Inflammatory macrophage (primary cell): ENCODE measurements at places on chromosomes 5 and 9.

GRCh38 chr5:128770907-128771306 is 194.4 kb upstream of the SLC27A6 start:
- DNase-seq = no peak

DNA sequence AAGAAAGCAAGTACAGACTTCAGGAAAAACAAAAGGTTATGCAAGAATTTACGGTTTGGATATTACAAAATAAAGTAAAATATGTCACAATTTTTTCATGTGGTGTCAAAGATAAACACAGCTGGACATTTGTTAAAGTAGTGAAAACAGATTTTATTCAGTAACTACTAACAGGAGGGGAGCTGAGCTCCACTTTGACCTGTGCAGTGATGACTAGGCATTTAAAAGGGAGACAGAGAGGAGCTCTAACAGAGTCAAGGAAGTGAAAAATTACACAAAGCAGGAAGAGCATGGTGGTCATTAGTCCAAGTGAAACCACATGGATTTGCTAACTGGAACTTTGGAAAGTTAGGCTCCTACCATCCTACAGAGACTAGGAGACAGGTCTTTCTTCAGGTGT is 263.6 kb upstream of the PCSK5 start:
- DNase-seq = peak; percentile 48

DNA sequence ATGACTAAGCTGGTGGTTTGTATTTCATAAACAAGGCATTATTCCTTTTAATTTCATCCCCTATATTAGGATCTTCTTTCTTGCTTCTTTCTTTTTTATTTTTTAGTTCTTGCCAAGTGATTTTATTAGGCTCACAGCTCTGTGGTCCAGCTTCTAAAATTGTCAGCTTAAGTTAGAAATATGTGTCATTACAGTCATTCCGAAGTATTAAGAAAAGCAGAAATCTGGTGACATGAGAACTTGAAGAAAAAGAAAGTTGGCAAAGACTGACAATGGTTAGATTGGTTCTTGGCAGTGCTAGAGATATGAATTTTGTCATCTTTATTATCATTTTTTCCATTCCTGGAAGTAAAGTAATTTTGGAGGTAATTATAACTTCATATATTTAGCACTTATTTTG is 166.5 kb upstream of the PRR16 start:
- DNase-seq = no peak

DNA sequence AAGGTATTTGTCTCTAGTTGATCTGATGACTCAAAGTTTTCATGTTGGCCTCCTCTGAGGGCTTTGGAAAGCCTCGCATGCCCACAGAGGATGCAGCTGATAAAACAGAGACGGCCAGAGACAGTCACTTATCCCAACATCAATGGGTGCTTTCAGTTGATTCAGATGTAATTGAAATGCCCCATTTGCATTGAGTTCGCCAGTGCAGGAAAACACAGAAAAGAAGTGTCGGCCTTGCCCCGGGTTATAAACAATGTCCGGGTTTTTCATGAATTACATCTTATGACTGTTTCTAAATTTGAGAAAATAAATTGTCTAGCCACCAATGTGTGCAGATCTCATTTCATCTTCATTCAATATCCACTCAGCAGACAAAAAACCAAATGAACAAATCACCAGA is 42.2 kb upstream of the ICE1 start:
- no peak for DNase-seq

DNA sequence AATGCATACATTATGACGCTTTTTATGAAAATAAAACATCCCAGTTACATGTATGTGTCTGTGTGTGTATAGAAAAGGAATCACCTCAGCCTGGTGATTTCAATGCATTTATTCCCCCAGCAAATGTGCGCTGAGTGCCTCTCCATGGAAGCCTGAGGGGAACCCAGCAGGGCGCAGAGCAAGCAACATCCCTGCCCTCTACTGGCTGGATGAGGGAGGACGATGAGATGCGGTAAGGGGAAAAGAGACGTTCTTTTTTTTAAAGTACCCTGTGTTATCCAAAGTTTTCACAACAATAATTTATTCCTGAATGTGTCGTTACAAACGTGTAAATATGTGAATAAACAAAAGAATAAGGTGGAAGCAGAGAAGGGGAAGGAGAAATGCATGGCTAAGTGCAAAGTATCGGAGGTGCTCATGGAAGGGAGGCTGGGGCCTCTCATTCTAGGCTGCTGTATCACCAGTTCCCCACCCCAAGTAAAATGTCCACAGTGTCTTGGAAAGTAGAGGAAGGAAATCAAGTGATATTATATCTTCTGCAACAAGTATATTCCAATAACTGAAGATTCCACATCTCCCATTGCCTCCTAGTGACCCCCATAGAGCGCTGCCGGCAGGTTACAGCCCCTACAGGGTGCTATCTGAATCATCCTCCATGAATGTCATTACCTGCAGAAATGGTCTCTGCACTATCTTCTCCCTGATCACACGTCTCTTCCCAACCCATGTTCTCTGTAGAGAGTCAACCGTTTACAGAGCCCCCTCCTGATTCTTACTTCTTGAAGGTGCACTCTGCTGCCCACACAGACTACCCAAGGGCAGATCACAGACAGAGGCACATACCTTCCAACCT is 13.0 kb upstream of the ABLIM3 start:
- DNase-seq = peak; percentile 34

- no peak for DNase-seq
These were observed 7.3 kb downstream of the PDGFRB start for GRCh38 chr5:150148117-150148927.

GRCh38 chr5:4984461-4984860 is 155.7 kb upstream of the ADAMTS16 start:
- DNase-seq = no peak

DNA sequence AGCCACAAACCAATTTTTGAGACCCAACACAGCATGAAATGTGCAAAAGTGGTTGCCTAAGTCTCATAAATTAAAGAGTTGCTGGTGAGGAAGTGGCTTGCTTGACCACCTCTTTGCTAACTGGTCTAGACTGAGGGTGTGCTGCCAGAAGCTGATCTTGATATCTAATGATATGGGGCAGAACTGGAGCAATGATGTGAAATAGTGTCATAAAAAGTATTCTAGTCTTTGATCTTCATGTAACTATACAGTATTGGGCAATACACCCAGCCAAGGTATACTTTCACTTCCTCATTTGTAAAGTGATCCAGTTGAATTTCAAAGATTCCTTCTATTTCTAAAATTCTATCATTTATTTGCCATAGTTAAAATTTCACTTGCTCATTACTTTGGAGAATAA is 5.9 kb upstream of the YTHDC2 start:
- DNase-seq = no peak

DNA sequence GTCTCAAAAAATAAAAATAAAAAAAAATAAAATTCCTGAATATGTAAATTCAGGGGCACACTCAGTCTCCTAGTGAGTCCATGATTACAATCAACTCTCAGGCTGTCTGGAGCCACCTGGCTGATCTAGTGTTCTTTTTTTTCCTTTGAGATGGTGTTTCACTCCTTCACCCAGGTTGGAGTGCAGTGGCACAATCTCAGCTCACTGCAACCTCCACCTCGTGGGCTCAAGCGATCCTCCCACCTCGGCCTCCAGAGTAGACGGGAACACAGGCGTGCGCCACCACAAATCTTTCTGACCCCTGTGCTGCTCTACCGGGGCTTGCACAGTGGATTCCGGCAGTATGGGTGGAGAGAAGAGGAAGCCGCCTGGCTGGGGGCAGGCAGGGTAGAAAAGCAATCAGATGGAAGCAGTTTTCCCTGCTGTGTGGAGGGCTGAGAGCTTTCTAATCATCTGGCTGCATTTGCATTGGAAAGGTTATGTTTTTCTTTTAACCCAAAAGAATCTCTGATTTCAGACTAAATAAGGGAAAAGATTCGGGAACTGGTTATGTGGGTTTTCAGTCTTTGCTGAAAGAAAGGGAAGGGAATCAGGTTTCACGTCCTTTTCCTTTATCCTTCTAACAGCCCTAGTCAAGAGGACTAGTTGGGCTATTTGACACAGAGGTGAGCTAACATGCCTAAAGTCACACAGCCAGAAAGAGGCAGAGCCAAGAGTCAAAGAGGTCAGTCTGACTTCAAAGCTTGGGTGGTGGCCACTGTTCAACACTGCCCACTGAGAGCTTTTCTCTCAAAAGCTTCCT is 26.3 kb upstream of the CORO2A start:
- DNase-seq = no peak

GRCh38 chr9:98037357-98037756 is 19.2 kb upstream of the NANS start:
- DNase-seq = peak; percentile 86

DNA sequence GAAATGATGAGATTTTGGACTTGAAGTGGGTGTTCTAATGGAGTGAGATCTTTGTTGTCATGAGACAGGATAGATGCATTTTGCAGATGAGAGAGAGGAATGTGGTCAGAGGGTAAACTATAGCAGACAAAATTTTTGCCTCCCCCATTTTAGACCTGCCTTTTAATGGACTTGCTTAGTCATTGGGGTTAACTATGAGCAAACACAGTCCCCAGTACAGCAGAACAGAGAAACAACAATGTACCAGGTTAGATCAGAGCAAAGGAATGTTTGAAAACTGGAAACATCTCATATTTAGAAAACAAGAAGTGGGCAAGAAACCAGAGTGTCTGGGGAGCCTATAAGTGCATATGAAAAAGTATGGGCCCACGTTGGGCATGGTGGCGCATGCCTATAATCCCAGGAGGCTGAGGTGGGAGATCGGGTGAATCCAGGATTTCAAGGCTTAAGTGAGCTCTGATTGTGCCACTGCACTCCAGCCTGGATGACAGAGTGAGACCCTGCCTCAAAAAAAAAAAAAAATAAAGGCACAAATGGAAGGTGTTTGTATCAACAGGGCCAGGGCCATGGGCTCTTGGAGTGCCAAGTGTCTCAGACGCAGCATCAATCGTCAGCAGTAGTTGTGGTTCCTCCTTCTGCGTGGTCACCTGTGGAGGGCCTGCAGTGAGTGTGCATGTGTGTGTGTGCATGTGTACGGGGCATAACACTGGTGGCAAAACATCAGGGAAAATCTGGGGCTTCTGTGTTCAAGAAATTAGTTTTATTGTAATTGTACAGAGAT is 214.4 kb upstream of the S1PR3 start:
- DNase-seq = no peak

DNA sequence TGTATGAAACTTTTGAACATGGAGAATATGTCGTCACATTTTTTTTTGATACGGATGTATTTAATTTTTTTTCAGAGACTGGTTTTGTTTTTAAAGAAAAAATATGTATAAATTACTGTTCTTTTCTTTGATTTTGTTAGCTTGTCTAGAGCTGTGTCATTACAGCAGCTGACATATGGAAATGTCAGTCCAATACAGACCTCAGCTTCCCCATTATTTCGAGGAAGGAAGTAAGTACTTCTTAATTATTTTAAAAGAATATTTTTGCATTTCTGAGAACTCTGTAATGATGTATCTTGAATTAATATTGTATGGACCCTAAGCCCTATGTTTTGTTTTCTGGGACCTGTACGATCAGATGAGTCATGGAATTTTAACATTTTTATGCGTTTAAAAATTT is 7.6 kb downstream of the TENT2 start:
- DNase-seq = peak; percentile 78

- DNase-seq = no peak
These were observed 2227.5 kb upstream of the C9orf72 start for GRCh38 chr9:29800821-29801220.

- no peak for DNase-seq
These were observed 41.1 kb downstream of the XRCC4 start for GRCh38 chr5:83118471-83118870.

- DNase-seq = no peak
These were observed 965 bp downstream of the CLTA start for GRCh38 chr9:36191686-36192085.

- no peak for DNase-seq
These were observed 38.2 kb upstream of the BTNL3 start for GRCh38 chr5:180950291-180950949.

- no peak for DNase-seq
These were observed 126.0 kb upstream of the TMEM161B start for GRCh38 chr5:88394536-88395175.

DNA sequence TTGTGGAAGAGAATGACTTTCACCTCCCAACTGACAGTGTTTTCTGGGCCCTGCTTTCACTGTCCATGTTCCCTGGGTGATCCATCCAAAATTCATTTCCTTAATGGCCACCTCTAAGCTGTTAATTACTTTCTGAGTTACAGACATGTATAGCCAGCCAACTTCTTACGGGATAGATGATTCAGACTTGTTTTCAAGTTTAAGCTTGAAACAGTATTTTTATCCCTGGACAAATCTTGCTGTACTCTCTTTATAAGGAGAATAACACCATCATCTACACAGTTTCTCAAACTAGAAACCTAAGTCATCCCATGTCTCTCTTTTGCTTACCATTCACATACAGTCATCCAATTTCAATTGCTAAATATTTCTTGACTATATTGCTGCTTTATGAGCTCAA is 6.9 kb downstream of the FAM174A start:
- DNase-seq = no peak

- no peak for DNase-seq
These were observed 125.3 kb downstream of the DPYSL3 start for GRCh38 chr5:147384346-147385193.

GRCh38 chr5:68252673-68253623 is 37.4 kb downstream of the PIK3R1 start:
- peak; percentile 67 for DNase-seq

DNA sequence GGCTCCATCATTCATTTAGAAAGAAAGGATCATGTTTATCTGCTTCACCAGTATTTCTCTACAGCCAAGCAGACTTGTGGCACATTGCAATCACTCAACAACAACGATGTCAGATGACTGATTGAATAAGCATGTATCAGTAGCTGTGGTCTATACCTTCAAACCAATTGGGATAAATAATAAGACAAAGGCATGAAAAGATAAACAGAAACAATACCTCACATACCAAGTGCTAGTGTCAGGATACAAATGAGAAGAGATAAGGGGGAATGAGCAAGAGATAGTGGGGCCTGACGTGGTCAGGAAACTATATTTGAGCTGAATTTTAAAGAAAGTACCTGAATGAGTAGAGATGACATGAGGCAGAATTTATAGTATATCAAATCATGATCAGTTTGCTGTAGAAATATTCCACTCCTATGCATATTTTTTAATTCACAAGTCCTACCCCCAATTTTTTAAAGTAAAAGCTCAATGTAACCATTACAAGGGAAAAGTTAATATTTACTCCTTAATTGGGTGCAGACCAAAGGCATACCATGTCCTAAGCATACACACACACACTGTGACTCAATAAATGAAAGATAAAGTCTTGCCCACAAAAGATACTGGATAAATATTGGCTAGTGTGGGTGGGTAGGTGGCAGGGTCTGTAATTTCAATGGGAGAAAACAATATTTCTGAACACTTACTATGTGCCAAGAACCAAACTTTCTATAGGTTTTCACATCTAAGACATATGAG is 284.5 kb downstream of the SPOCK1 start:
- no peak for DNase-seq

DNA sequence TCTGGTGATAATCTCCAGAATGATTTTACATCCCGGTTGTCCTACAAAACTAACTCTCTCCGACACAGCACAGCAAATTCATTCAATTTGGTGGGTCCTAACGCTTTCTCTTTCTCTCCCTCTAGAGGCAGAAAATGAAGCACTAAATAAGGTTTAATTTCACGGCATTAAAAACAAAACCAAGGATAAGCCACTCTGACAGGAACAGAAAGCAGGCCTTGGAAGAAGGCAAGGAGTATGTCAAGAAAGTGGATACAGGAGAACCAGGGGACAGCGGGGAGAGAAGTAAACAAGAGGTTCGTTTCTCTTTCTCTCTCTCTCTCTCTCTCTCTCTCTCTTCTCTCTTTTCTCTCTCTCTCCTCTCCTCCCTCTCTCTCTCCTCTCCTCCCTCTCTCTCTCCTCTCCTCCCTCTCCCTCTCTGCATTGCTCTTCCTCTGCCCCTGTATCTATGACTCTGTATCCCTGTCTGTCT is 49.8 kb downstream of the EBF1 start:
- DNase-seq = no peak

GRCh38 chr5:141945511-141946051 is 12.4 kb downstream of the PCDH12 start:
- DNase-seq = peak; percentile 27
